ENCODE measurements at places on chromosomes 2 and 18. TPM values are rescaled to one million over a fixed set of nuclear protein-coding genes. Genes with fewer than 3 reads are reported as not detected.

- H3K36me3 ChIP-seq = no peaks in the 10 kb centered on the region
- peak overlapping the region; percentile 88 for H3K4me3 ChIP-seq
- no peak overlapping the region for H3K27ac ChIP-seq
- DNase-seq = peak; percentile 63
- H3K4me1 ChIP-seq = no peaks in the 10 kb centered on the region
These were observed 62.1 kb upstream of the MAPRE2 start for GRCh38 chr18:34978953-34979608.

GRCh38 chr2:21658269-21658668, 534.5 kb downstream of the TDRD15 start:
- no peak overlapping the region for H3K4me3 ChIP-seq
- no peaks in the 10 kb centered on the region for H3K27me3 ChIP-seq
- no peak for DNase-seq
- no peak overlapping the region for H3K27ac ChIP-seq

Gene ASXL3
- total RNA-seq = 3.9 TPM

Gene GAREM1
- 12.3 TPM for total RNA-seq

Measured in heart left ventricle (tissue), 16 donors.